ENCODE measurements at places on chromosomes 4 and X.

- DNase-seq, result no peak
Measured at GRCh38 chr4:180823108-180823507, 1420.1 kb upstream of the TENM3 start.

- DNase-seq, result no peak
Measured at GRCh38 chr4:95446173-95446572, 102.6 kb downstream of the UNC5C start.

- DNase-seq, result no peak
Measured at GRCh38 chrX:13397878-13398818, 78.3 kb upstream of the ATXN3L start.

GRCh38 chr4:5137927-5138326, 86.6 kb downstream of the STK32B start:
- DNase-seq, result no peak

DNA sequence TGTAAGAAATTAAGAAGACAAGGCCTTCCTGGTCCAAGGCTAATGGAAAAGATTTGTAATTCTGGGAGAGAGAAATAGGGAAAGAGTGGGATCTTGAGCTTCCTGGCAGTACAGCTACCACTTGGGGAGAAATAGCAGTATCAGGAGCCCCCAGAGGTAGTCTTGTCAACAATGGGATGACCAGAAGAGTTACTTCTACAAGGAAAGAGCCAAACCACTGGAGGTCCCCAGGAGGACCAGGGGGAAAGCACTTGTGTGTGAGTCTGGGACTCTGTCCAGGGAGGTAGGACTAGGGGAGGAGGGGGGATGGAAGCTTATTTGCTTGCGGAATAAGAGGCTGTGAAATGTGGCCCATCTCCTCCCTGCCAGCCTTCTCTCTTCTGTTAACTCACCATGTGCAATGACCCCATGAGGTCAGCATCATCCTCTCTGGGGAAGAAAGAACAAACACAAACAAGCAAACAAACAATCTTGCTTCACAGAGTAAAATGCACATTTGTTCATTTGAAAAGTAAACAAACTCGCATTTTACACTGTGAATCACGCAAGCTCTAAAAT, 160.1 kb downstream of the STK32B start:
- no peak for DNase-seq

- DNase-seq, result no peak
Measured at GRCh38 chrX:130109429-130110378, 593 bp downstream of the ELF4 start.

DNA sequence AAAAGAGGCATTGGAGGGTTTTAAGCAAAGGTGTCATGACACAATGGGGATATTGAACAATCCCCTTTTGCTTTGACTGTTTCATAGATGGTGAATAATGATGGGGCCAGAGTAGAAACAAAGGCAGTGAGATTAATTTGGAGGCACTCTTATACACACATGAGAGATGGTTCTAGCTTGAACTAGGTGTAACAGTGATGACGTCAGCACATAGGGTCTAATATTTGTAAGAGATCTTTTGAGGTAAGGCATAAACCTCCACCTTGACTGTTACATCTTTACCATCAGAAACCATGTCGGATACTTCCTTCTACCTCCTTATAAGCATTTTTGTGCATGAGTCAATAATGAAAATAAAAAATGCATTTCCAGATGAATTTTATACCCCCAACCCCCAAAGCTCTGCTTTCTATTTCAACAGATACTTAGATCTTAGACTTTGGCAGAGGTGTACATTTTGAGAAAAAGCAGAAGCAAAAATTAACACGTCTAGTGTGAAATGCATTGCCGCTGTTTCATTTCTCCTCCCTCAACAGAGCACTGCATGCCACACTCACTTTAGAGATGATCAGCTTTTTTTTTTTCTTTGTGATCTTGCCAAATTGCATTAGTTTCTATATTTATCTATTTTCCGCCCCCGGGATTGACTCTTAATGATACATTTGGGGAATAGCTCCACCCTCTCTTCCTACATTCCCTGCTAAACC, 87.2 kb downstream of the HS3ST1 start:
- no peak for DNase-seq

GRCh38 chrX:150507251-150507856, 61.1 kb upstream of the MTM1 start:
- no peak for DNase-seq

DNA sequence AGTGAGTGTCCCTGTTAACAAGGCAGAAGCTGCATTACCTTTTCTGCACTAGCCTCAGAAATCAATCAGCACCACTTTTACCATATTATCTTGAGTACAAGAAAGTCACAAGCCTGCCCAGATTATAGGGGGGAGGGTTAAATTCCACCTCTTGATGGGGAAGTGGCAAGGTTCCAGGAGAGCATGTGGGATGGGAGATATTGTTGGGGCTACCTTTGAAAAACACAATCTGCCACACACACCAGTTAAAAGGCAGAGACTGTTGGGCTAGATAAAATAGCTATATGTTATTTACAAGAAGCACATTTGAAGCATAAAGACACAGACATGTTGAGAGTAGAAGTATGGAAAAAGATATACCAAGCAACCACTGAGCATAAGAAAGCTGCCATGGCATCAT, 6.6 kb upstream of the AVPR2 start:
- DNase-seq, result no peak

GRCh38 chr4:14046642-14047041, 419.1 kb upstream of the BOD1L1 start:
- no peak for DNase-seq

DNA sequence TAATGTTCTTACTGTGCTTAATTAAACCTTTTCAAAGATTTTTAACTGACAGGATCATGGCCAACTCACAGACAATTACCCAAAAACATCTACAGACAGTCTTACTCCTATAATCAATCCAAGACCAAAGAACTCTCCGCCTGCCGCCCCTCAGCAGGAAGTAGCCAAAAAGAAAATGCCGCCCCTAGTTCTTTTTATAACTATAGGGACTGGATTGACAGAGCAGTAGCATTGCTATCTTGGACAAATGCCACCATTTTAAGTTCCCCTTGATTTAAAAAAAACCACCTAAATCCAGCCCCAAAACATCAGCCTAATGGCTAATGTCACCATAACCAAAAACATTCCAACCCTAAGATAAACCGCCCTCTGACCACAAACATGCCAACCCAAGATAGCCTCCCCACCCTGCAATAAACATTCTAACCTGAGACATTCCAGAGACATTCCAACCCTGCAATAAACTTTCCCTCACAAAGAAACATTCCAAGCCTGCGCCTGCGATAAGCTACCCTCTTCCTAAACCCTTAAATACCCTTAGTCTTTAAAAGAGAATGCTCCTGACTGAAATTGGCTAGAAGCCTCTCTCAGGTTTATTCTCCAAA, 77.0 kb downstream of the COQ2 start:
- DNase-seq, result no peak

DNA sequence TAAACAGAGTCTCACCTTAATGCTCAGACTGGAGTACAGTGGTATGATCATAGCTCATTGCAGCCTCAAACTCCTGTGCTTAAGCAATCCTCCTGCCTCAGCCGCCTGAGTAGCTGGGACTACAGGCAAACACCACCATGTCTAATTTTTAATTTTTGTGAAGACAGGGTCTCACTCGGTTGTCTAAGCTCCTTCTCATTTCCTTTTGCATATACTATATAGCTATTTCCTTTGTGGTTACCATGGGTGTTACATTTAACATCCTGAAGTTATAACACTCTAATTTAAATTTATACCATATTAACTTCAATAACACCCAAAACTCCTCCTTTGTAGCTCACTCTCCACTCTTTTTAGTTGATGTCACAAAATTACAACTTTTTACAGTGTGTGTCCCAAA, 114.3 kb downstream of the DCK start:
- DNase-seq, result no peak

GRCh38 chrX:48475296-48475695, 703 bp upstream of the FTSJ1 start:
- no peak for DNase-seq

- DNase-seq, result no peak
Measured at GRCh38 chr4:56611501-56611900, 69.6 kb downstream of the HOPX start.
